Activated CD4-positive, alpha-beta T cell treated with anti-CD3 and anti-CD28 coated beads for 36 hours (primary cell): ENCODE measurements at places on chromosomes 7 and 10. TPM values are rescaled to one million over a fixed set of nuclear protein-coding genes. Genes with fewer than 3 reads are reported as not detected.

The CYP2C19 gene
- not detected for total RNA-seq

The TDRD1 gene
- 0.25 TPM for total RNA-seq

GRCh38 chr7:141820067-141820466 is 21.2 kb downstream of the PRSS37 start:
- H3K4me1 ChIP-seq, result no peaks in the 10 kb centered on the region
- H3K36me3 ChIP-seq, result peaks cover 36% of the 10 kb centered on the region
- no peak overlapping the region for H3K27ac ChIP-seq

DNA sequence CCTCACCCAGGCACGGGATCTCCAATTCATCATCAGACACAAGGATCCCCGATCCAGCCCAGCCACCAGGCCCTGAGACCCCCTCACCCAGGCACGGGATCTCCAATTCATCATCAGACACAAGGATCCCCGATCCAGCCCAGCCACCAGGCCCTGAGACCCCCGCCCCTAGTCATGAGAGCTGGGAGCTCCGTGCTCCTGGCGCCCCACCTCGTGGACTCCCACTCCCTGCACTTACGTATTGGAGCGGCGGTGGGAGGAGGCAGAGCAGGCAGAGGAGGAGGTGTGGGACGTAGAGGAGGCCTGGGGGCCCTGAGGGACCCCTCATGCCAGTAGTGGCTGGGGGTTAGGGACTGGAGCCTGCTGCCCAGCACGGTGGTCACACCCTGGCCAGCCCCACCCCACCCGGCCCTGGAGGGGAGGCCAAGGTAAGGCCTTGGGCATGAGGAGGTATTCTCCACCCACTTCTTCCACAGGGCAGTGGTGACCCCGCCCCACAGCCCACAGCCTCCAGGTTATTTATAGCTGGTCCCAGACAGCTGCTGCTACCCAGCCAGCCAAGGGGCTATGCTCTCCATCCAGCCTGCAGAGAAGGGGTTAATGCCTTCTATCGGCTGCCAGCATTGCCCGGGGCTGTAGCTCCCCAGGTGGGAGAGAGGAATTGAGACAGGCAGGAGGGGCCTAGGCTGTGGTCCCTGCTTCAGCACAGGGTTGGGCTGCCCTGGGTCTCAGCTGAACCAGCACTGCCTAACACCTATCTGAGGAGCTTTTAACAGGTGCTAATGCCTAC is 17.6 kb upstream of the CRHR2 start:
- no peaks in the 10 kb centered on the region for H3K27me3 ChIP-seq
- no peak overlapping the region for H3K4me3 ChIP-seq
- no peak for DNase-seq
- no peak overlapping the region for H3K27ac ChIP-seq

GRCh38 chr10:123472606-123473005 is 193.5 kb upstream of the GPR26 start:
- H3K4me1 ChIP-seq, result no peaks in the 10 kb centered on the region
- H3K27me3 ChIP-seq, result peaks cover 7% of the 10 kb centered on the region
- no peak overlapping the region for H3K4me3 ChIP-seq
- H3K27ac ChIP-seq, result no peak overlapping the region
- H3K36me3 ChIP-seq, result no peaks in the 10 kb centered on the region
